Left ventricle myocardium superior (tissue), 1 donor: ENCODE measurements at places on chromosomes 1 and 21. TPM values are rescaled to one million over a fixed set of nuclear protein-coding genes. Genes with fewer than 3 reads are reported as not detected.

The RIPK4 gene
- total RNA-seq: 0.17 TPM

The CDC20 gene
- 1.3 TPM for total RNA-seq

The B3GALT2 gene
- total RNA-seq: 83.4 TPM

The NPPA gene
- 5.5 TPM for total RNA-seq

The AMY2A gene
- total RNA-seq: not detected

The GPR61 gene
- 0.07 TPM for total RNA-seq

The FCGR3A gene
- 19.9 TPM for total RNA-seq

The CRB1 gene
- 0.79 TPM for total RNA-seq

The CLDN8 gene
- total RNA-seq: not detected

The LCE1B gene
- not detected for total RNA-seq

The EVI5 gene
- total RNA-seq: 21.2 TPM

The MYOG gene
- total RNA-seq: not detected

The GPATCH2 gene
- 6.2 TPM for total RNA-seq

The TAL1 gene
- total RNA-seq: 3.7 TPM

The ZSWIM5 gene
- 0.84 TPM for total RNA-seq

The GADD45A gene
- 46.6 TPM for total RNA-seq

The DTL gene
- 0.79 TPM for total RNA-seq
